Heart left ventricle (tissue), 16 donors: ENCODE measurements at places on chromosomes 5 and 9. TPM values are rescaled to one million over a fixed set of nuclear protein-coding genes. Genes with fewer than 3 reads are reported as not detected.
A peak's percentile ranks its signal among the peaks of the same experiment; 100 is the strongest.

GRCh38 chr5:52015760-52016159, 632.5 kb downstream of the ISL1 start:
- DNase-seq, result no peak

- no peak for DNase-seq
These were observed 18.1 kb downstream of the TJP2 start for GRCh38 chr9:69192214-69192613.

DNA sequence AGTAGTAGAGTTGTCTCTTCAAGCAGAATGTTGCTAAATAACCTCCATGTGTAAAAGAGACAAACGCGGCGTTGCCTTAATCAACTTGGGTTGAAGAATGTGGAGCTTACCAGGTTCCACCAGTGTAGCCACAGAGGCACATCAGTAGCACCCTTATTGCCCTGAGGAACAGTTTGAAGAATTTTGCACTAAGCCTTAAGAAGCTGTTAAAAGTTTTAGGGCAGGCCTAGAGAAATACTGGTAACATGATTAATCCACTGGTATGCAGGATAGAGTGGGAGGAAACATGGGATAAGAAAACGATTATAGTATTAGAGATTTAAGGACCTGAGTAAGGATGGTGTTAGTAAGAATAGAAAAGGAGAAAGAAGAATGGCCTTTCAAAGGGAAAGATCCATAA, 100.6 kb downstream of the ZCCHC7 start:
- no peak for DNase-seq

Gene MACIR
- total RNA-seq, result 5.0 TPM

DNA sequence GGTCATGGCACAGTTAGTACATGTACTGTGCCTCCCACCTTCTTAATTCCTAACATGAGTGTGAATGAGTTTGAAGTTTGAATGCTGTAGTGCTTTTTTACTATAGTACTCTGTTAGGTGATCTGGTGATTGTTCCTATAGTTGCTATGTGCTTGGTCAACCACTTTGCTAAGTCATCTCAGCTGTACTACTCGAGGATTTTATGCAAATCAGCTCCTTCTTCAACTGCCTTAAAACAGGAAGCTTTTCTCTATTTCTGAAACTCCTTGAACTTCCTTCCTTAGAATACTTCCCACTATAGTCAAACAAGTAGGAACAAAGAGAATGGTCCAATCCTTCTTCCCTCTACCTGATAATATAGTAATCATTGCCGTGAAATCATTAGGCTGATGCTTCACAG, 219.6 kb downstream of the CTNND2 start:
- no peak for DNase-seq

GRCh38 chr9:36632892-36633291, 60.2 kb downstream of the MELK start:
- no peak for DNase-seq

GRCh38 chr5:142280066-142281007, 44.5 kb downstream of the SPRY4 start:
- peak; percentile 87 for DNase-seq

DNA sequence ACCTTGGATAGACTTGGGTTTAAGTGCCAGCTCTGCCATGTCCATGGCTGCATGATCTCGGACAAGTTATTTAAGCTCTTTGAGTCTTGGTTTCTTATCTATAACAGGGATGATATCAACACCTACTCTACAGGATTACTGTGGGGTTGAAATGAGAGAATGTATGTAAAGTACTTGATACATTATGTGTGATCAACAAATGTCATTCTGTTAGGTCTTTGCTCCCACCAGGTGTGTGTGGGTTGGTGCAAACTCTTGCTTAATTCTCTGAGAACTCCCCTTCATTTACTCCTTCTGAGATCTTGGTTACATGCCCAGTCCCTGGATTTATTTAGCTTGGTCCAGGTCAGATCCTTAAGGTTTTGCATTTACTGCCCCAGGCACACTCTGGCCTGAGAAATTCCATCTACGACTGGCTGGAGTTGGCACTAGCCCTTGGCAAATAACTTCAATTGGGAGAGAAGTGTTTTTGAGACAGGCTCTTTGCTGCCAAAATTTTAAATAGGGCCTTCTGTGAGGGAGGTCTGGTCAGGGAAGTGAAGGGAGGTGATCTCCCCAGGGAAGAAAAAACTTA, 63.5 kb upstream of the KLF9 start:
- DNase-seq, result no peak

GRCh38 chr9:126399789-126400188, 73.2 kb downstream of the MVB12B start:
- no peak for DNase-seq
